Ovary (tissue), 10 donors: ENCODE measurements at places on chromosomes 2 and 18. TPM values are rescaled to one million over a fixed set of nuclear protein-coding genes. Genes with fewer than 3 reads are reported as not detected.

The RAB6C gene
- total RNA-seq, result 0.20 TPM

The TNFRSF11A gene
- 1.5 TPM for total RNA-seq

- no peak overlapping the region for H3K27ac ChIP-seq
- H3K27me3 ChIP-seq, result no peaks in the 10 kb centered on the region
- H3K4me3 ChIP-seq, result no peak overlapping the region
- no peaks in the 10 kb centered on the region for H3K36me3 ChIP-seq
These were observed 221.4 kb upstream of the EPAS1 start for GRCh38 chr2:46075848-46076247.

- no peaks in the 10 kb centered on the region for H3K36me3 ChIP-seq
- H3K27me3 ChIP-seq, result no peaks in the 10 kb centered on the region
- no peak overlapping the region for H3K4me3 ChIP-seq
- peaks cover 35% of the 10 kb centered on the region for H3K4me1 ChIP-seq
- DNase-seq, result peak; percentile 59
- no peak overlapping the region for H3K27ac ChIP-seq
These were observed 30.9 kb downstream of the RTP5 start for GRCh38 chr2:241900251-241901017.

DNA sequence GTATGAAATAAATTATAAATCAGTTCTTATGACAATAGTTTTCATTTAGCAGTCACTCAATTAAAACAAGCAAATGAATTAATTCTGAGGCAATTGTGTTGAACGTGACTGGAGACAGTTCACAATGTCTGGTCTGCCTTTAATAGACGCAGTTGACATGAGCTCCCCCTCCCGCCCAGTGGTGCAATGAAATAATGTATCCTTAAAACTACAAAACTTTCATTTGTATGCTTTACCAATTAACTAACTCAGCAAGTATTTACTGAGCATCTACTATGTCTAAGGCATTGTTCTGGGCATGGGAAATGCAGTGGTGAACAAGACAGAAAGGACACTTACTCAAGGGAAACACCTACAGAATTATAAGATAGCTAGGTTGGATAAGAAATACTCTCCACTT lies 3.5 kb upstream of the DSC2 start:
- no peaks in the 10 kb centered on the region for H3K27me3 ChIP-seq
- no peak overlapping the region for H3K27ac ChIP-seq
- no peaks in the 10 kb centered on the region for H3K4me1 ChIP-seq
- no peaks in the 10 kb centered on the region for H3K36me3 ChIP-seq

- no peak overlapping the region for H3K27ac ChIP-seq
- no peak for DNase-seq
- H3K27me3 ChIP-seq, result no peaks in the 10 kb centered on the region
- H3K36me3 ChIP-seq, result no peaks in the 10 kb centered on the region
- no peak overlapping the region for H3K4me3 ChIP-seq
These were observed 254.6 kb upstream of the RBBP8 start for GRCh38 chr18:22678486-22678885.

DNA sequence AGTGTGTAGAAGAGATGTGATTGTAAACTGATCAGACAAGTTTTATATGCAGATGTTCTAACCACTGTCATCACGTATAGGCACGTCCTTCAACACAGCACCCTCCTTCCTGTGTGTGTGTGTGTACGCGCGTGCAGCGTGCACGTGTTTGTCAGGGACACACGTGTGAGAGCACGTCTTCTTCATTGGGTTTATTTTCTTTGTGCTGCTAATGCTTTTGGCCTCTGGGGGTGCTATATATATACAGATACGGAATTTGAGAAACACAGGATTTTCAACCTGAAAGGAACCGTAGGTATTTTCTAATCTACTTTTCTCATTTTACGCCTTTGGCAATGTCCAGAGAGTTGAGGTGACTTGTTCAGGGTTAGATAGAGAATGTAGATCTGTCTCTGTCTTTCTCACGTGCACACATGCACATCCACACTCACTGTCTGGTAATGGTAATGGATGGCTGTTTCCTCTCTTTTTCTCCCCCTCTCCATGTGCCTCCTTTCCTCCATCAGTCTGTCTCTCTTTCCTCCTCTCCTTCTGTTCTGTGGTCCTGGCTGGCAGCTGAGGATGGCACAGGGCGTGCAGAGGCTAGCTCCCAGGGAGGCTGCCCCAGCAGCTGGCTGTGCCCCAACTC lies 13.4 kb upstream of the CELF4 start:
- H3K4me1 ChIP-seq, result no peaks in the 10 kb centered on the region
- H3K27ac ChIP-seq, result no peak overlapping the region
- H3K36me3 ChIP-seq, result no peaks in the 10 kb centered on the region
- H3K4me3 ChIP-seq, result no peak overlapping the region
- no peaks in the 10 kb centered on the region for H3K27me3 ChIP-seq
